Endothelial cell (in vitro differentiated cells): ENCODE measurements at places on chromosomes 3 and 15.

DNA sequence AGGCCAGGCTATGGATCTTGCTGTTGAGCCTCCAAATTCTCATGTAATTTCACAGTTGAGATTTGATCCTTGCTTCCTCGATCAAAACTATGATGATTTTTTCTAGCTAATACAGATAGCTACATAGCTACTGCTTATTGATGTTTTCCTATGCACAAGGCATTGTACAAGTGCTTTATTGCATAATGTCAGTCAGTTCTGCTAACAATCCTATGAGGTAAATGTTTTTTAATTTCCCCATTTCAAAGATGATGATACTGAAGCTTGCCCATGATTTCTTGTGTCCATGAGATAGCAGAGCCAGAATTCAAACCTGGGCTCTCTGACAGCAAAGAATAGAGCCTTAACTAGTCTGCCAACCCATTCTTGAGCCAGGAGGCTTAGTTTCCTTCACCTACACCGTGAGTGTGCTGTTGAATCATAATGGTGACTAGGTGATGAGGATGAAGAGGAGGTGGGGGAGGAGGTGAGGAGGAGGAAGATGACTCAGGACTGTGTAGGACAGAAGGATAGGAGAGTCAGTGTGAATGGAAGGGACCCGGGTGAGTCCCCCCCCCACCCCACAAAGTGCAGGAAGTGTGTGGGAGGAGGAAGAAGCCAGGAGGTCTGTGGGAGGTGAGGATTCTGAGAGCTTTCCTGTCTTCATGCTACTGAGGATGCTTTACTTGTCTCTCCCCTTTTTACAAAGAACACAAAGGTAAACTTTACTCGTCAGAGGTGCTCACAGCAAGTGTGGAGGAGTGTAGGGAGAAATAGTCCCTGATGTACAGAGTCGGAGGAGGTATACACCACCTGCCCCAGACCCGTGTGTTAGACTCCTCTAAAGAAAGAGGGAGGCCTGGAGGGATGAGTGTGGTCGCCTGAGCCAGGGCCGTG lies 3.6 kb downstream of the TAGLN3 start:
- DNase-seq: no peak

GRCh38 chr15:33209575-33210481 lies 15.3 kb upstream of the FMN1 start:
- DNase-seq: no peak

- DNase-seq: no peak
Observed at GRCh38 chr3:191795196-191795595, 334.2 kb downstream of the PYDC2 start.

DNA sequence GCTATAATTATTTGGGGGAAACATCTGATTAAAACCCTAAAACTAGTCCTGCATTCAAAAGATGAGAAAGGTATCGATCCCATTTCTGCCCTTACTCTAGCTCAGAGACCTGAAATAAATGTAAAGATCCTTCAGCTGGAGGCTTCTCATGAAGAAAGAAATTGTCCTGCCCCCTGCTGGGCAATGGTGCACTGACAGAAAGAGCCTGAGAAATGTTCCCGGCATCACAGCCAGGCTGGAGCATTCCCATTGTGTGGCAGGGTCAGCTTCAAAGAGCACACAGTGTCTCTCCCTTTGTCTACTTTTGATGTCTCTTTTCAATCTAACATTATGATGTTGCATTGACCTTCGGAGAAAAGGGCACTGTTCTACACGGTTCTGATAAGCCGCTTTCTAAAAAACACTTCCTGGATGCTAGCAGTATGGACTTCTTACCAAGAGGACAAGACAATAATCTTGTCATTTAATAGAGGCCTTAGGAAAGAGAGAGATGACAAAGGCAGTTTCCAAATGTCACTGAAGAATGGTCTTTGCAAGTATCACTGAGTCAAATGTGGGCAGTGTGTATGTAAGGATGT lies 287.5 kb downstream of the MAGI1 start:
- DNase-seq: peak; percentile 80

DNA sequence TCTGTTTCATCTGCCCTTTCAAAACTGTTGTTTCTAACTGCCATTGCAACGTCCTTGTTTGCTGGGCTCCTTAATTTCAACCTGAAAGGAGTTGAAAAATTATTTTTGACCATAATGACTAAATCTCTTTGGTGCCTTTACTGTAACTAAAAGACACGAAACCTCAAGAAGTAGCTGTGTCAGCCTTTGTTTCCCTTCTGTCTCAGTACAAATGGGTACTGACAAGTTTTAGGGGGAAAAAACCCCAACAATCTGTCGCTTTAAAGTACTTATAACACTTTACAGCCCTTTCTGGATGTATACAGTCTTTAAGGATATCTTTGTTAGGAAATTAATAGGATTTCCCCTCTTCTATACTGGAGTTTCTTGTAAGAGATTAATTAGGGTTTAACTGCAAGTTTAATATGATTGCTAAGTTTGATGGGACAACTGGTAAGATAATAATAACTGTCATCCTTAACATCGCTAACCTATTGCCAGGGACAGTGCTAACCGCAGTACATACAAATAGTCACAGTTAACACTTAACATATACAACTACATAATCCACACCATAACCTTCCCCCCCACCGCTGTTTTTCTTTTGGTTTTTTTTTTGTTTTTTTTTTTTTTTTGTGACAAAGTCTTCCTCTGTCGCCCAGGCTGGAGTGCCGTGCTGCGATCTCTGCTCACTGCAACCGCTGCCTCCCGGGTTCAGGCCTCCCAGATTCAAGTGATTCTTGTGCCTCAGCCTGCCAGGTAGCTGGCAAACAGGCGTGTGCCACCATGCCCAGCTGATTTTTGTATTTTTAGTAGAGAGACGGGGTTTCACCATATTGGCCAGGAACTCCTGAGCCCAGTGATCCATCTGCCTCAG lies 1.7 kb downstream of the GXYLT2 start:
- no peak for DNase-seq

GRCh38 chr3:146881966-146882760 lies 277.0 kb upstream of the PLSCR5 start:
- no peak for DNase-seq

DNA sequence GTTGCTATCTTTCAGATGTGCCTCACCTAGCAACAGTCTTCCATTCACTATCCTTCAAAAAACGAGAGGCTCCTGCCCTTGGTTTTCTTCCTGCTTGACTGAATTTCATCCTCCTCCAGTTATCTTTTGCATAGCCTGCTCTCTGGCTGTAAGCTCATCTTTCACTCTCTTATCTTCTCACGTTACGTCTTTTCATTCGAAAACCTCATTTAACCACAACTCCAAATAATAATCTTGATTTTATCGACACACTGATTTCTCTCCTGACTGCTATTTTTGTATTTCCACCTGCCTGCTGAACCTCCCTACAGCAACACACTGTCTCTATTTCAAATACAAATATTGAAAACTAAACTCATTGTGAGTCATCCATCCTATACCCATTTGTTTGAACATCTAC lies 230.7 kb upstream of the TMC3 start:
- DNase-seq: no peak

DNA sequence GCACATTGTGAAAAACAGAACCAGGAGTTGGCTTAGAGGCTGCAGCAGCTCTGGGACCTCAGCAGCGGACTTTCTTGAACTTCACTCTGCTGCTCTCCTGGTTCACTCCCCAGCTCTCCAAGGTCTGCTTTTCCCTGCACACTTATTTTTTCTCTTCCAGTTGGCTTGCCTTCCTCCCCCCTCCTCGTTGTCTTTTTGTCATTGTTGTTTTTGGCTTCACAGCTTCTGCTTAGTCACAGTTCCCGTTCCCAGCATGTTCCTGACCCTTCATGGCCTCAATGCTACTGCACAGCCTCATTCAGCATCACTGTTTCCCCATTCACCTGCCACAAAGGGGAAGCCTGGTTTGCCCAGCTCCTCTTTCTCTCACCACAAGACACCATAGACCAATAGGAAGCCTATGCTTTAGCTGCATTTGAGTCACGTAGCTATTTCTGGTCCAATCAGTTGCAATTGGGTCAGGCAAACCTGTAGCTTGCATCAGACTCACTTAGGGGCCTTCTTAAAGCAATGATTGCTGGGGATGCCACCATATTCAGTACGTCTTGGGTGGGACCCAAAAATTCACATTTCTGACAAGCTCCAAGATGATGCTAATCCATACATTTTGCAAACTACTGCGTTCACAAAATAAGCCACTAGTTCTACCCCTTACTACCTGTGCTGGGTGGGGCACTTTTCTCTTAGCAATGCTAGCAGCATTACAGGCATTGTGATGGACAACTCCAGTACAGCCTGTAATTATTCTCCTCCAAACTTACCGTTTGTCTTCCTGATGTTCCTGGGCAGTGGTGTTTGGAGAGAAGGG lies 7.8 kb upstream of the SUMF1 start:
- DNase-seq: no peak

DNA sequence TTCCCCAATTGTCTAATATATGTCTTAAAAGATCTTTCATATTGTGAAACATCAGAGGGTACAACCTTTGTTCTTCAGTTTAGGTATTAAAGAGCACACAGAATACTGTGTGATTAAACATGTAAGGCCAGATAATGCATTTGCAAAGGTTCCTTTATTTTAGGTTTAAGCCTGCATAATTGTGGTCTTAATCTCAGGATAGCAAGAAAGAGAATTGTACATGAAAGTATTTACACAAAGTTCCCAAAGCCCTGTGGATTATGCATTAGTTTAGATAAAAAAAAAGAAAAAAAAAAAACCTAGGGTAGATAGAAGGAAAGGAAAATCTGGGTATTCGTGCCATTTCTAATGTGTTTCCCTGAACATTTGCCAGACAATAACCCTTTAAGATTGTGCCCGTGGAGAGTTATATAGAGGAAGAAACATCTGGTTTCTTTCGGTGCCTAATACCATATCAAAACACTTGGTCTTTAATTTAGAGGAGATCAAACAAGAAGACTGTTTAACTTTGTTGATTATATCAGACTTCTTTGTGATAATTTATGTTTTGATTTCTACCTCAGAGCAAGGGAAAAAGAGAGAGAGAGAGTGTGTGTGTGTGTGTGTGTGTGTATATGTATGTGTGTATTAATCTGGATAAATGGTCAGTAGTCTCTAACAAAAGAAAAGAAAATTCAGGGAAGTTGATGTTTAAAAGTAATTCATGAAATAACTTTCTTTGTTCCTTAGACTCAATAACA lies 139.6 kb upstream of the CGNL1 start:
- no peak for DNase-seq

DNA sequence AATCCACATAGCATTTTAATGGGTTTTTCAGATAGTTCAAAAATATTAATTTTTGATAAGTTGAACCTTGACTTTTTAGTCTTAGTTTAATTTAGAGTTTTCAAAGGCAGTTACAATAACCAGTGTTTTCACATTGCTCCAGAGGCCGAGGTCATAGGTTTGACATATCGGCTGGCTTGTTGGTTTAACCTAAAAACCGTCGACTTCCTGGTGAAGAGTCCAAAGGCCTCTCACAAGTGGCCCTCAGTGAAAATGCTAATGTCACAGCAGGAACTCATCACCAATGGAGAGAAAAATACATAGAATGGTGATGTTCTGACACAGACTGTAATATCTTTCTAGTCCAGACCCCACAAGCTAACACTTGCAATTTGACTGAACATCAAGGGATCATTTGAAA lies 642.3 kb downstream of the PLOD2 start:
- DNase-seq: no peak

- DNase-seq: no peak
Observed at GRCh38 chr15:73389539-73389938, 20.8 kb upstream of the HCN4 start.

DNA sequence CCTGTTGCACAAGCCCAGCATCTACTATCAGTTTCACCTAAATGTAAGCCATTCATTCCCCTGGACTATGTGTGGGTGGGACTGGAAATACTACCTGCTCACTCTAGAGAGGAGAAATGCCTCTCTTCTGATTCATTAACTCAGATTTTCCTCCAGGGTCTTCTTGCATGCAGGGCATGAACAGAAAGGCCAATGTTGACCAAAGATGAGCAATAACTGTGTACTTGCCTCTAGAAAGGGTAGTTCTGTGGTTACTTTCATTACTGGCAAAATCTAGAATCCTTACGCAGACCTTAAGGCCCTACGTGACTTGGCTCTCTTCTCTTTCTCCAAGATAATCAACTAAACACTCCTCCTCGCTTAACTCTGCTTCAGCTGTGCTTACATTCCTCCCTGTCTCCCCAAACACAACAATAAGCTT lies 81.4 kb upstream of the PSMD6 start:
- no peak for DNase-seq

- no peak for DNase-seq
Observed at GRCh38 chr3:124701687-124702086, 28.6 kb upstream of the UMPS start.

- DNase-seq: no peak
Observed at GRCh38 chr15:36809380-36809779, 230.0 kb downstream of the CDIN1 start.

- DNase-seq: no peak
Observed at GRCh38 chr15:52082197-52083036, 30.2 kb downstream of the BCL2L10 start.

DNA sequence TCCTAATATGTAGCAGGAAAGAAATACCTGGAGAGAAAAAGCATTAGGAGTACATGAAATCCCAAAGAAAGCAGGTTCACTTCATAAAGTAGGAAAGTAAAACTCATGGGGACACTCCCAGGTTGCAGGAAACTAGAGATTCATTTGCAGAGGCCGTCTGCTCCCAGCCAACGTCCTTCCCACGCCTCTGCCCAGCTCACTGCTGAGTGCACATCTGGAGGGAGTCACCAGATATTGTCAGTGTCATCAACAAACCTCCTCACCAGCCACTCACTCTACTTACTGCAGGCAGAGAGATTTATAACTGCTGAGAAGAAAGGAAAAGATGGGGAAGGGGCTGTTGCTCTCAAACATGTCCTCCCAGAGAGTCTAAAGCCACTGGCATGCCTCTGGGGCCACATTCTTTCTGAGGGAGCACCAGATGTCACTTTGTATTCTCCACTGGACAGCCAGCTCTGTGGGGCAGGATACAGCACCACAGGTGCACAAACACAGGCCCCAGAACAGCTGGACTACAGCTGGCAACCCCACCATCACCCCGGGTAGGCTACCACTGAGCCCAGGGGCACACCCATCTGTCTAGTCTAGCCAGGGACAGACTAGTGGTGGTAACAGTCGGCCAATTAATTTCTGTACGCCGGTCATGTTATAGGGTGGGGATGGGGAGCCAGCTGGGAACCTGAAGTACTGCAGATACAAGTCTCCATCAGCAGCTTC lies 64.5 kb downstream of the NPTN start:
- no peak for DNase-seq

- no peak for DNase-seq
Observed at GRCh38 chr15:69701198-69701597, 248.6 kb downstream of the RPLP1 start.

- no peak for DNase-seq
Observed at GRCh38 chr15:70126362-70126761, 28.6 kb upstream of the TLE3 start.

DNA sequence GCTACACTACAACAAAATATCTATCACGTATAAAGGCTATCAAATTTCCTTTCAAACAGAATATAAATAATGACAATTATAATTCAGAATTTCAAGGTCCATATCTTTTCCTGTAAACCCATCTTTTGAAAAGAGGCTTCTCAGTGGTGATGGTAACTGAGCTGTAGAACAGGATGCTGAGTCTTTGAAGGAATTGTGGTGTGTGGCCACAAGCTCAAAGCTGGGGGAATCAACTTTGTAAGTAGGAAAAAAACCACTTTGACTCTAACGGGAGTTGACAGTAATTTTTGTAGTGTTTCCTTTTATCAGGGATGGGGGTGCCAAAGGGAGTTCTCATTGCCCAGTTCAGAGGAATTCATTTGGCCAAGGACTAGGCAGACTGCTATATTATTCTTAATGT lies 13.3 kb upstream of the ZCWPW2 start:
- DNase-seq: no peak

GRCh38 chr3:185606196-185606595 lies 20.1 kb downstream of the SENP2 start:
- no peak for DNase-seq
